ENCODE measurements at places on chromosomes 12 and 14. TPM values are rescaled to one million over a fixed set of nuclear protein-coding genes. Genes with fewer than 3 reads are reported as not detected.

Gene HOXC12
- 1.3 TPM for total RNA-seq

Gene SYNDIG1L
- 1.1 TPM for total RNA-seq

Gene SERPINA3
- not detected for total RNA-seq

GRCh38 chr14:71166180-71166837 is 259.1 kb downstream of the PCNX1 start:
- DNase-seq, result peak; percentile 55

- DNase-seq, result no peak
Observed at GRCh38 chr12:54601841-54602240, 13.4 kb upstream of the PPP1R1A start.

DNA sequence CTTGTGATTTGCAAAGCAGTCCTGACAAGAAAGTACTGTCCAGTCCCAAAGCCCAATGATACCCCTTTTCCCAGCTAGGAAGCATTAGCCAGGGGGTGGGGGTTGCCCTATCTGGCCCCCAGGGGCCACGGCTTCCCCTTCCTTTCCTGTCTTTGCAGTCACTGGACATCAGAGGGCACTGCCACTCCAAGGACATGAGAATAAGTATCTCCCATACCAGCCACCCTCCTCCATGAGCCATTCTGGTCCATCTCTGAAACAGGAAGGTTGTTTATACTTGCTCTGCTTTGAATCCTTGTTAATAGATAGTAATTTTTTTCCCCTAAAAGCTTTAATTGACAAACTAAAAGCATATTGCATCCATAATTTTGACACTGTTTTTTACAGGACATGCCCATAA is 29.7 kb downstream of the RBM19 start:
- DNase-seq, result no peak

GRCh38 chr12:9779209-9779608 is 18.5 kb upstream of the CD69 start:
- no peak for DNase-seq

DNA sequence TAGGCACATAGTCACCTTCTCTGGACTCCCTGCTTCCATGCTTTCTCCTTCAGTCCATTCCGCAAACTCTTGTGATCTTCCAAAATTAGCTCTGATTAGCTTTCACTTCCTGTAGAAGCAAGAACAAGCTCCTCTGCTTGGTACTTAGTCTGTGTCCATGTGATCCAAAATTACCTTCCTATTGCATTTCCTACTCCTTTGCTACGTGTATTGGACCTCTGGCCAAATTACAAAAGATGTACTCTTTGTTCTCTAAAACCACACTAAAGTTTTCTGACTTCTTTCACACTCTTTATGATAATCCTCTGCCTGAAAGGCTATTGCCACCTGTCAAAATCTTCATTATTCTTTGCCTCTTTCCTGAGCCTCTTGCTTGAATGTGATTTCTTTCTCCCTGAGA is 786 bp upstream of the TSFM start:
- DNase-seq, result no peak

DNA sequence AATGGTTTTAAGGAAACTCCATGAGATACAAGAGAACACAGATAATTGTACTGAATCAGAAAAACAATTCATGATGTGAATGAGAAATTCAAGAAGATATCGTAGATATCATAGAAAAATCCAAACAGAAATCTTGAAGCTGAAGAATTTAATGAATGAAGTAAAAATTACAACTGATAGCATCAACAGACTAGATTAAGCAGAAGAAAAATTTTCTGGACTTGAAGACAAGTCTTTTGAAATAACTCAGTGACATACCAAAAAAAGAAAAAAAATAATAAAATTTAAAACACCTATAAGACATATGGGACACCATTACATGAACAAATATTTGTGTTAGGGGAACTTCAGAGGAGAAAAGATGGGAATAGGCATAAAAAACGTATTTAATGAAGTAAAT is 122.8 kb upstream of the SYT10 start:
- no peak for DNase-seq

- DNase-seq, result no peak
Observed at GRCh38 chr12:67508830-67509229, 139.7 kb upstream of the DYRK2 start.

- DNase-seq, result peak; percentile 63
Observed at GRCh38 chr14:76767681-76768656, 6.7 kb downstream of the VASH1 start.

All from endothelial cell (in vitro differentiated cells).